ENCODE measurements at places on chromosomes 2 and 18. TPM values are rescaled to one million over a fixed set of nuclear protein-coding genes. Genes with fewer than 3 reads are reported as not detected.

DNA sequence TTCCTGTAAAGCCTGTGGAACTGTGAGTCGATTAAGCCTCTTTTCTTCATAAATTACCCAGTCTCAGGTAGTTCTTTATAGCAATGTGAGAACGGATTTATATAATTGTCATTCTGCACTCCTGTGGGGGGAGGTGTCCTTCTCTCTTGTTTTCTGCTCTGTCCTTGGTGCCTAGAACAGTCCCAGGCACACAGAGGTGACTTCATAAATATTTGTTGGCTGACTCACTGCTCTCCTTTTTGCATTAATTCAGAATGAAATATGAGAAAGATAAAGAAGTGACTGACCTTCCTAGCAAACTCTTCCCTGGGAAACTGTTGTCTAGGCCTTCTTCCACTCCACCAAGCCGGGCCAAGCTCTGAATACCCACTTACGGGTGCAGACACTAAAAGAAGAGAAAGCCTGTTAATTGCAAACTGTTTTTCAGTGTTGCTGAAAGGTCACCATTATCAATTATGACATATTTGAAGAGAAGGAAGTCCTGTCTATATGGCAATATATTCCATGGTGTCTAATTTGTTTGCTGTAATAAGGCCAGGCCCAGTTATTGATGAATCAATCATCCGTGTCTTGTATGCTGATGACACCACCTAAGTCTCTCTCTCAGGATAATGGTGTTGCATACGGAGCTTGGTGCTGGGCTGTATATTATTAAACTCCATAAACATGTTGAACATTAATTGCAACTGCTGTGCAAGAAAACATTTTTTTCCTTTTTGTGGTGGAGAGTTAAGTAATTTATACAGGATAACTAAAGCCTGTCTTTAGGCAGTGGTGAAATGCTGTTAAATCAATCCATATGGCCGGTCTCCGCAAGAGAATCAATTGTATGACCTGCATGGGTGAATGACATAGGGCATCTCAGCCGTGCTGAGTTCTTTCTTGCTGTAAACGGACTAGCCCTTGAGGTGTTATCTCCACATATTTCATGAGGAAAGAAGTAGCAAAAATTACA is 567.5 kb downstream of the SLC4A3 start:
- no peaks in the 10 kb centered on the region for H3K27me3 ChIP-seq
- H3K4me3 ChIP-seq, result no peak overlapping the region
- no peaks in the 10 kb centered on the region for H3K4me1 ChIP-seq
- no peaks in the 10 kb centered on the region for H3K36me3 ChIP-seq
- no peak overlapping the region for H3K27ac ChIP-seq

DNA sequence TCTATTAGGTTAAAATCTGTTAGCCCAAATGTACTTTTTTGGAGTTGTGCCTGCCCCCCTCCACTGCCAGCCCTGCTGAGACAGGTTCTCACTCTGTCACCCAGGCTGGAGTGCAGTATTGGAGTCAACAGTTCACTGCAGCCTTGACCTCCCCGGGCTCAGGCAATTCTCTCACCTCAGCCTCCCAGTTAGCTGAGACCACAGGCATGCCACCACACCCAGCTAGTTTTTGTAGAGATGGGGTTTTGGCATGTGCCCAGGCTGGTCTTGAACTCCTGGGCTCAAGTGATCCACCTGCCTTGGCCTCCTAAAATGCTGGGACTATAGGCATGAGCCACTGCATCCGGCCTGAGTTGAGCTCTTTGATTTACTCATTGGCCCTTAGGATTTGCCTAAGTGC is 110.7 kb downstream of the ICA1L start:
- no peak for DNase-seq
- peaks cover 36% of the 10 kb centered on the region for H3K36me3 ChIP-seq
- peaks cover 27% of the 10 kb centered on the region for H3K4me1 ChIP-seq

- no peaks in the 10 kb centered on the region for H3K27me3 ChIP-seq
- DNase-seq, result no peak
- H3K27ac ChIP-seq, result no peak overlapping the region
- H3K36me3 ChIP-seq, result no peaks in the 10 kb centered on the region
Measured at GRCh38 chr18:7926526-7926925, 359.4 kb downstream of the PTPRM start.

SERPINB7 gene
- total RNA-seq, result not detected

LIMS4 gene
- not detected for total RNA-seq

All from activated CD4-positive, alpha-beta T cell treated with anti-CD3 and anti-CD28 coated beads, Interleukin-2, amount 10 ng/mL, durations not matched to agents 24 days and 14 days (primary cell).